ENCODE measurements at places on chromosomes 13 and 19.

GRCh38 chr13:68713394-68713793 is 1394.2 kb upstream of the ATXN8OS start:
- no peak for DNase-seq

GRCh38 chr19:2436926-2437325 is 9.5 kb upstream of the TIMM13 start:
- DNase-seq: no peak

- DNase-seq: no peak
Observed at GRCh38 chr19:44705502-44706010, 6.6 kb downstream of the CEACAM16 start.

GRCh38 chr13:97953376-97953970 is at the start of gene IPO5:
IPO5 (plus strand) TSS chr13:97953675; CDS start chr13:97976697, 23,022 bp downstream.
- DNase-seq: peak; percentile 85

GRCh38 chr19:3061182-3062161 is 823 bp downstream of the TLE5 start:
- no peak for DNase-seq

GRCh38 chr13:100338275-100338674 is 249.4 kb downstream of the PCCA start:
- DNase-seq: no peak
